ENCODE measurements at places on chromosomes 7 and 10. TPM values are rescaled to one million over a fixed set of nuclear protein-coding genes. Genes with fewer than 3 reads are reported as not detected.

The PILRA gene
- total RNA-seq = not detected

The PIP gene
- not detected for total RNA-seq

The SYT15 gene
- 0.60 TPM for total RNA-seq

The PTTG1IP2 gene
- not detected for total RNA-seq

The STRA8 gene
- not detected for total RNA-seq

The GPC2 gene
- 5.0 TPM for total RNA-seq

Measured in Caco-2 (cell line).